ENCODE measurements at places on chromosomes 7 and 10.

GRCh38 chr10:1274111-1274661, 218.0 kb downstream of the WDR37 start:
- DNase-seq, result no peak
- H3K4me3 ChIP-seq, result no peak overlapping the region
- H3K4me1 ChIP-seq, result no peaks in the 10 kb centered on the region
- H3K27ac ChIP-seq, result no peak overlapping the region
- no peaks in the 10 kb centered on the region for H3K36me3 ChIP-seq
- no peaks in the 10 kb centered on the region for H3K27me3 ChIP-seq

GRCh38 chr7:75599244-75599781, 107.2 kb downstream of the SPDYE5 start:
- no peaks in the 10 kb centered on the region for H3K36me3 ChIP-seq
- H3K4me1 ChIP-seq, result peaks cover 44% of the 10 kb centered on the region
- DNase-seq, result no peak
- H3K4me3 ChIP-seq, result no peak overlapping the region

DNA sequence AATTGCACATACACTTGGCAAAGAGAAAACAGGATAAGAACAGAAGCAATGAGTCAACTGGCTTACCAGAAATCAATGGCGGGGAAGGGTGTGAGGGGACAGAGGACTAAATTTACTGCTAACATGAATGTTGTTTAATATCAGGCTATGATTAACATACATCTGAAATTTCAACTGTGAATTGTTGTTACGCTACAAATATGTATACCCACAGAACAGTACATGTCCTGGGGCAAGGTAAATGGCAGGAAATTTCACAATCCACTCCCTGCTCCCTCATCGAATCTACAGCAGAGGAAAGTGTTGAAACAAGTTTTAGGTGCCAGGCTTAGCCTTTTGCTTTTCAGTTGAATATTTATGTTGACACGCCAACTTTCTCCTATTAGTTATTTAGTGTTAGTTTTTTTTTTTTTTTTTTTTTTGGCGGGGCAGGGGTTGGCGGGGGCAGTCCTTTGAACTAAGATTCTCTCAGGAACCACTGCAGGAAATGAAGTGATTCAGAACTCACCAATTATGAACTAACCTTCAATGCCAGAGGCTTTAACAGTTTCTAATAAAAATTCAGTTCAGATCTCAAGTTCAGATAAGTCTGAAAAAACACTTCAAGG, 99.0 kb downstream of the UBE2H start:
- peaks cover 53% of the 10 kb centered on the region for H3K4me1 ChIP-seq
- H3K27ac ChIP-seq, result no peak overlapping the region
- DNase-seq, result no peak
- H3K36me3 ChIP-seq, result peaks cover 6% of the 10 kb centered on the region
- no peaks in the 10 kb centered on the region for H3K27me3 ChIP-seq

DNA sequence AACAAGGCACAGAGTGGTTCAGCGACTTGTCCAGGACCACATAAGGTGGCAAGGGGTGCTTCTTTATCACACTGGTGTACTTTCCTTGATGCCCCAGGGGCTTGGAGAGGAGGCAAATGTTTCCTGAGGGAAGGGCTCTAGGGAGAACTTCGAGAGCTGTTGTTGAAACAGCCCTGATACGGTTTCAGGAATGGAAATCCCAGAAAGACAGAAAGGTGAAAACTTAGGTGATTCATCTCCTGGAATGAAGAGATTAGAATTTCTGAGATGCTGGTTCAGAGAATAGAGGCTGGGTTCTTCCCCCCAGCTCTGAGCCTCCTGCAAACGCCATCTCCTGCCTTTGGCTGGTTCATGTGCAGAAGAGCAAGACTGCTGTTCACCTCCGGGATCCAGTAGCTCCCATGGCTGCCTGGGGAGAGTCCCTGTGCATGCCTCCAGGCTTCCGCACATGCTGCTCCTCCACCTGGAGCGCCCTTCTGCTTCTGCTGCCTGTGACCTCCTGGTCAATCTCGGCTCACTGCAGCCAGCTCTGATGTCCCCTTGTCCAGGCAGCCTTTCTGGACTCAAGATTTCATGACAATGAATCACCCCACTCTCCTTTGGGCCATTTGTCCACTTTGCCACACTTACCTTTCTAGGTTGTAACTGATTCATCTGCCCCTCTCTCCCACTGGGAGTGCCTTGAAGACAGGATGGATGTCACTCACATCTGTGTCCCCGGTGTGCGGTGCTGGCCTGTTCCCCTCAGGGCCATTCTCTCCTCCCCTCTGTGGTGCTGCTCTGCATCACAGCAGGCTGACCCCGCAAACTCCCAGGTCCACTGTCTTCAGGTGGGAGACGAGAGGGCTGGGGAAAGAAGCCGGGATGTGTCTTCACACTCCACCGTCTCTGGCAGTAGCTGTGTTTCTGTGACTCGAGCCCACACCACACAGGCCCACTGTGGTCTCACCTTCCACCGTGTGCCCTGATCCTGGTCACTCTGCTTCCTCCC, 3.6 kb upstream of the CDH23 start:
- H3K27ac ChIP-seq, result no peak overlapping the region
- no peaks in the 10 kb centered on the region for H3K36me3 ChIP-seq
- H3K4me3 ChIP-seq, result no peak overlapping the region
- no peaks in the 10 kb centered on the region for H3K27me3 ChIP-seq
- H3K4me1 ChIP-seq, result peaks cover 10% of the 10 kb centered on the region

DNA sequence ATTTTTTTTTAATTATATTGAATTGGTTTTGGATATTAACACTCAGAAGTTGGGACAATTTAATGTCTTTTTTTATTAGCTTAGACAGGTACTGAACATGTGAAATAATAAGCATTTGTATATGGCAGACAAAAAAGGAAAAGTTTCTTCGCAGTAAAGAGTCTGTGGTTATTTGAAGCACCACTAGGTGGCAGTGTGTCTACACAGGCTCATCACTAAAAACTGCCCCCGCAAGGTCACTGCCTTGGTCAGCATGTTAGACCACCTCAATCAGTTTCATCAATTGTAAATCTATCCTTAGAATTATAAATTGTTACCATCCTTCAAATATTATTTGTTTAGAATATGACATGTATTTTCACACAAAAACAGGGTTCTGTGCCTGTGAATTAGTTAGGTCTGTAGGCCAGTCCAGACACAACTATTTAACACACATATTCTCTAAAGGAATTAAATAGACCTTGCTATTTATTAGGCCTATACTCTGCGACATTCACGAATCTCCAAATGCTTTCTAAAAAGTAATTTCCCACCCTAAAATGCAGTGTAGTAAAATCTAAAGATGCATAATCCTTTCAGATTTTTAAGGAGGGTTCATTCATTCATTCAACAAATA, 17.0 kb downstream of the PNLIPRP3 start:
- no peaks in the 10 kb centered on the region for H3K4me1 ChIP-seq
- no peak for DNase-seq
- no peak overlapping the region for H3K27ac ChIP-seq
- H3K4me3 ChIP-seq, result no peak overlapping the region
- no peaks in the 10 kb centered on the region for H3K36me3 ChIP-seq

DNA sequence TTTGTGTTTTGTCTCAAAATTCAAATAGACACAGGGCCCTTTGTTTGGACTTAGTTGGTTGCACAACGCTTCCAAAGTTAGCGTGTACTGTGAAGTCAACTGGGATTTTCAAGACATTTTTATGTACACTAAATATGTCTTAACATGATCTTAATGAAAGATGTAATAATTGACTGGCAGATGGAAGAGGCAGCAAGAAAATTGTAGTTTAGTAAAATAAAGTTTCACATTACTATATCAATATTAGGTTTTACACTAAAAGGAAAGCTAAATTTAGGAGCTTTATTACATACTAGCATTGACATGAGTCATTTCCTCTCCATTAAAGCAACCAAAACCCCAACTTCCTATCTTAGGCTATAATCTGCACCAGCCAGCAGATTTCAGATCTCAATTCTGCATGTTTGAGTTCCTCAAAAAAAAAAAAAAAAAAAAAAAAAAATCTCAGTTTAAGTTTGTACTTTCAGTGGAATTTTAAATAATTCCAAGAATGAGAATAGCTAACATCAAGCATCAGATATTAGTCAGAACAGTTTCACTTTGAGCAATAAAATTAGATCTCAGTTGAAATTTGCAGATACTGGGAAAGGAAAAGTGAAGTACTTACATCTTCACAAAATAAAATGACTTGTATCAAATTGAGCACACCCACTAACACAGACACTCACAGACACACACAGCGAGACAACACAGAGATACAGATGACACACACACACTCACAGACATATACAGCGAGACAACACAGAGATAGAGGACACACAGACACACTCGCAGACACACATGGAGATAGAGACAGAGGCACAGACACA, 346.6 kb upstream of the KLF6 start:
- peak overlapping the region; percentile 84 for H3K27ac ChIP-seq
- peaks cover 15% of the 10 kb centered on the region for H3K4me1 ChIP-seq
- H3K36me3 ChIP-seq, result no peaks in the 10 kb centered on the region
- H3K4me3 ChIP-seq, result no peak overlapping the region
- no peaks in the 10 kb centered on the region for H3K27me3 ChIP-seq

- no peak overlapping the region for H3K27ac ChIP-seq
- no peak overlapping the region for H3K4me3 ChIP-seq
- no peak for DNase-seq
- peaks cover 11% of the 10 kb centered on the region for H3K36me3 ChIP-seq
- no peaks in the 10 kb centered on the region for H3K4me1 ChIP-seq
- no peaks in the 10 kb centered on the region for H3K27me3 ChIP-seq
These were observed 289.8 kb upstream of the IMMP2L start for GRCh38 chr7:111852081-111852480.

- H3K36me3 ChIP-seq, result no peaks in the 10 kb centered on the region
- H3K4me3 ChIP-seq, result no peak overlapping the region
- no peak overlapping the region for H3K27ac ChIP-seq
These were observed 89.8 kb upstream of the HDAC9 start for GRCh38 chr7:18405726-18406125.

- H3K4me3 ChIP-seq, result no peak overlapping the region
- no peak for DNase-seq
- no peak overlapping the region for H3K27ac ChIP-seq
- H3K36me3 ChIP-seq, result no peaks in the 10 kb centered on the region
These were observed 929.9 kb upstream of the MBL2 start for GRCh38 chr10:53702489-53702888.

- no peaks in the 10 kb centered on the region for H3K27me3 ChIP-seq
- H3K4me1 ChIP-seq, result no peaks in the 10 kb centered on the region
- no peaks in the 10 kb centered on the region for H3K36me3 ChIP-seq
- no peak overlapping the region for H3K27ac ChIP-seq
These were observed 157.1 kb upstream of the AOAH start for GRCh38 chr7:36881233-36881874.
